ENCODE measurements at places on chromosomes 7 and 10. TPM values are rescaled to one million over a fixed set of nuclear protein-coding genes. Genes with fewer than 3 reads are reported as not detected.

ZNF804B gene
- total RNA-seq: not detected

- DNase-seq: peak; percentile 29
- peaks cover 31% of the 10 kb centered on the region for H3K4me1 ChIP-seq
- peak overlapping the region; percentile 73 for H3K27ac ChIP-seq
- H3K36me3 ChIP-seq: no peaks in the 10 kb centered on the region
- H3K27me3 ChIP-seq: peaks cover 38% of the 10 kb centered on the region
These were observed 557 bp downstream of the CYTH3 start for GRCh38 chr7:6271694-6272440.

- peaks cover 26% of the 10 kb centered on the region for H3K4me1 ChIP-seq
- H3K27ac ChIP-seq: no peak overlapping the region
- peaks cover 31% of the 10 kb centered on the region for H3K36me3 ChIP-seq
- no peak for DNase-seq
- H3K4me3 ChIP-seq: no peak overlapping the region
- no peaks in the 10 kb centered on the region for H3K27me3 ChIP-seq
These were observed 85.6 kb upstream of the CAPZA2 start for GRCh38 chr7:116776610-116777289.

MTG1 gene
- total RNA-seq: 137 TPM

ADAMTS14 gene
- not detected for total RNA-seq

DNA sequence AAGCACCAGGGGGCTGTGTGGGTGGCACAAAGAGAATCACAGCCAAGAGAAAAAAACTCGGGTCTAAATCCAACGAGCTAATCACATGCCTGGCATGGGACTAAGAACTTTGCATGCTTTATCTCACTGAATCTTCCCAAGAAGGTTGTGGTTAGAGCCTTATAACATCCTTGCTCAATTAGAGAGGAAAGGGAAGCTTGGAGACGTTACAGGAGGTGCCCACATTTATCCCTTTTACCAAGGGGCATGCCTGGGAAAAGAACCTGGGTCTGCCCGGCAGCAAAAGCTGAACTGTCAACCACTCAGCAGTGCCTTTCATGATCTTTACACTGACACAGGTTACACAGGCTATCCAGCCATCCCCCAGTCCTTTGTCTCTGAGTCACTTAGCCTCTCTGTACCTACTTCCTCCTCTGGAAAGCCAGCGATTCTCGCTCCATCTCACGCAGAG is 190.1 kb downstream of the PRPF18 start:
- peaks cover 13% of the 10 kb centered on the region for H3K27me3 ChIP-seq
- no peak overlapping the region for H3K4me3 ChIP-seq
- peaks cover 8% of the 10 kb centered on the region for H3K36me3 ChIP-seq
- H3K27ac ChIP-seq: no peak overlapping the region

GRCh38 chr7:104643587-104644217 is 315.3 kb downstream of the LHFPL3 start:
- no peak overlapping the region for H3K4me3 ChIP-seq
- no peaks in the 10 kb centered on the region for H3K36me3 ChIP-seq
- peaks cover 20% of the 10 kb centered on the region for H3K27me3 ChIP-seq

- no peak for DNase-seq
- H3K27ac ChIP-seq: no peak overlapping the region
- H3K4me3 ChIP-seq: no peak overlapping the region
- H3K27me3 ChIP-seq: peaks cover 18% of the 10 kb centered on the region
- H3K4me1 ChIP-seq: peaks cover 5% of the 10 kb centered on the region
These were observed 674.3 kb downstream of the INHBA start for GRCh38 chr7:41028580-41028979.
